Activated naive CD8-positive, alpha-beta T cell treated with anti-CD3 and anti-CD28 coated beads, Interleukin-2, amount 10 ng/mL, durations not matched to agents 7 days and 5 days (primary cell): ENCODE measurements at places on chromosomes 3 and 15.

- peak; percentile 18 for DNase-seq
These were observed 4.3 kb downstream of the ITIH1 start for GRCh38 chr3:52781741-52782140.

DNA sequence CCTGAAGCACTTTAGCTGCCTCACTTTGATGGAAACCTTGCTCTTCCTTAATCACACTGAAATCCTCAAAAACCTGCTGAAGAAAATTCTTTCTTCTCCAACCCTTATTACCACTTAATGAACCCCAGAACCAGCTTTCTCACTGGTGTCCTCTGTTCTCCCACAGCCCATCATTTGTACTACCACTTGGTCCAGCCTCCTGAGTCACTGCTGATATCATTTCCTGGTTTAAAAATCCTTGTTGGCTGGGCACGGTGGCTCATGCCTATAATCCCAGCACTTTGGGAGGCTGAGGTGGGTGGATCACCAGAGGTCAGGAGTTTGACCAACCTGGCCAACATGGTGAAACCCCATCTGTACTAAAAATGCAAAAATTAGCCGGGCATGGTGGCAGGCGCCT, 418.6 kb upstream of the KCNMB2 start:
- no peak for DNase-seq

DNA sequence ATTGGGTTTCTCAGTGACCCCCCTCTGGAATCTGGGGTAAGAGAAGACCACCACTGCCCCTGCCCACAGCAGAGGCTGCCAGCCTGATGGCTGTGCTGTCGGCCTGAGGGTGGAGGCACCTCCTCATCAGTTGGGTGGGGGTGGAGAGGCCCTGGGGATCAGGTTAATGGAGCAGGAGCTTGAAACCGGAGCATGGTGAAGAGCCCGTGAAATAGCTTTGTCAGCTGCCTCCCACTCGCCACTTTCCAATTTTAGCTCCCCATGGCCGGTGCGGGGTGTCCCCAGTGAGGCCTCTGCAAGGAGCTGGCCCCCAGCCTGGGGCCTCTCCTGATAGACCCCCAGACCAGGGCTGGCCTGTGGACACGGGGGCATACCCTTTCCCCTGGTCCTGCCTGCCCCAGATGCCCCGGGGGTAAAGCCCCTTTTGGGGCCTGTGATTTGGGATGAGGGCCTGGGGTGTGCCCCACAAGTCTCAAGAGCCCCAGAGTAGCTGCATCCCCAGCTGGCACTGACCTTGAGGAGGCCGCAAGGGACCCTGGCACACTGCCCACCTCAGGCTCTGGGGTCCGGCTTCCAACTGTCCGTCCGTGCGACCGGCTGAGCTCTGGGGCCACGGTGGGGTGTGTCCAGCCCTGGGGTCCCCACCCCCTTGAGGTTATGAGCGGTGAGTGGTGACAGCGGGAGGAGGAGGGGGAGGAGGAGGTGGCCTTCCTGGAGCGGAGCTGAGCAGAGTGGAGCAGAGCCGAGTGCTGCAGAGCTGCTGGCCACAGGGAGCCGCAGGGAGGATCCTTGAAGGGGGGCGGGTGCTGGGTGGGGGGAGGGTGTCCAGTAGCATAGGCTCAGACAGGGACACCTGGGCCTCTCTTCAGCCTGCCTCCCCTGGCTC, at the start of gene HHATL:
TSS of gene HHATL (minus strand) at position 733 of the 886 bp plus-strand sequence. CDS start 1,972 bp downstream, outside the sequence.
- DNase-seq: no peak

- DNase-seq: no peak
These were observed 88.3 kb downstream of the ARHGEF26 start for GRCh38 chr3:154209499-154209898.

GRCh38 chr3:187072511-187072910, 66.8 kb downstream of the RPL39L start:
- DNase-seq: no peak

DNA sequence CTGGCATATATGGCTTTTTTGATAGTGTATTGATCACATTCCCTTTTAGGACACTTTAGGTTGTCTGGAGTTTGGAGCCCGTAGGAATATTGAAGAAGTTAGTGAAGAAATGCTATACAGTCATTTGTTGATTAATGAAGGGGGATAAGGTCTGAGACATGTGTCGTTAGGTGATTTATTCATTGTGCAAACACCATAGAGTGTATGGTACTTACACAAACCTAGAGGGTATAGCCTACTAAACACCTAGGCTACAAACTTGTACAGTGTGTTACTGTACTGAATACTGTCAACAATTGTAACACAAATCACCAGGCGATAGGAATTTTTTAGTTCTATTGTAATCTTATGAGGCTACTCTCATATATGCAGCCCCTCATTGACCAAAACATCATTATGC, 3.3 kb downstream of the TPM1 start:
- DNase-seq: no peak

DNA sequence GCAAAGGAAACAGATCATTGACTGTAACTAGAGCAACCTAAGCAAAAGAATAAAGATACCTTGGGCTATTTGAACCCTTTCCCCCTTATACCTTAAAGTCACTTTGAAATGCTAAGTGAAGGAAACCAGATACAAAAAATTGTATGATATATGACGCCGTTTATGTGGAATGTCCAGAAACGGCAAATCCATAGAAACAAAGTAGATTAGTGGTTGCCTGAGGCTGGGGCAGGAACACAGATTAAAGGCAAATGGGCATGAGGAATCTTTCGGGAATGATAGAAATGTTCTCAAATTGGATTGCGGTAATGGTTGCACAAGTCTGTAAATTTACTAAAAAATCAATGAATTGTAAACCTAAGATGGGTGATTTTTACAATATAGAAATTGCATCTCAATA, 160.1 kb upstream of the CCDC54 start:
- no peak for DNase-seq

GRCh38 chr3:129398803-129399144, 29.7 kb downstream of the EFCAB12 start:
- DNase-seq: no peak

DNA sequence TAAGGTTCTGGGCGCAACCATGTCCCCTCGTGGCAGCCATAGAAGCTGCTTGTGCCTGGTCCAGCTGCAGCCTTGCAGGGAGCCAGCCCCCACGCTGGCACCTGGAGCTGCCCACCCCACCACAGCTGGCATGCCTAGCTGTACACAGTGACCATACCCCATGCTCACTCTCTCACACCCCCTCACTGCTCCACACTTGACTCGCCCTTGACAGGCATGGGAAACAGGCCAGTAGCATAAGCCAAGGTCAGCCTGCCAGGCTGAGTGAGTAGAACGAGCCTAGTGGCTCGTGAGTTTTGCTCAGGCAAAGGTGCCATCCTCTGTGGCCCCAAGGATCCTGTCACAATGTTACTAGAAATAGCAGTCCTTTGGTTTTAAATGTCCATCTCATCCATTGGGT, 52.7 kb upstream of the CADM2 start:
- DNase-seq: no peak

GRCh38 chr3:143277531-143277930, 158.0 kb downstream of the CHST2 start:
- DNase-seq: no peak

DNA sequence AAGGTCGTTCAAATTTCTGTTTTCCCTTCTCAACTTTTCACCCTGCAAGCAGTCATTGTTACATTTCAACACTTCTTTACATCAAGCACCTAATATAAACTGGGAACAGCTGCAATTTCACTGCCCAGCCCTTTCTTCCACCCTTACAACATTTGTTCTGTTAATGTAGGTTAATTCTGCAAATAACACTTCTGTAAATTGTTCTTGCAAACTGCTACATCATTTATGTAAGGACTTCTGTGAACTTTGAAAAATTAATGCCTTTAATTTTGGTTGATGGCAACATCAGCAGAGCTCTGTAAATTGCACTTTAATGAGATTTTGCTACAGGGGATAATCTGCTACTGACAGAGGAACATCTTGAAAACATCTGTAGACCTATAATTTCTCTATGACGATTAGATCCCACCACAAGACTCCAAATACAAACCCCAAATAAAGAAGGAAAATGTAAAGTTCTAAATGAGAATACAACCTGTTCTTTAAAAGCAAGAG, 93.5 kb downstream of the ZIC4 start:
- DNase-seq: no peak

- no peak for DNase-seq
These were observed 28.3 kb downstream of the MITF start for GRCh38 chr3:69767571-69767970.

GRCh38 chr15:28946803-28947202, 61.0 kb downstream of the APBA2 start:
- DNase-seq: no peak

DNA sequence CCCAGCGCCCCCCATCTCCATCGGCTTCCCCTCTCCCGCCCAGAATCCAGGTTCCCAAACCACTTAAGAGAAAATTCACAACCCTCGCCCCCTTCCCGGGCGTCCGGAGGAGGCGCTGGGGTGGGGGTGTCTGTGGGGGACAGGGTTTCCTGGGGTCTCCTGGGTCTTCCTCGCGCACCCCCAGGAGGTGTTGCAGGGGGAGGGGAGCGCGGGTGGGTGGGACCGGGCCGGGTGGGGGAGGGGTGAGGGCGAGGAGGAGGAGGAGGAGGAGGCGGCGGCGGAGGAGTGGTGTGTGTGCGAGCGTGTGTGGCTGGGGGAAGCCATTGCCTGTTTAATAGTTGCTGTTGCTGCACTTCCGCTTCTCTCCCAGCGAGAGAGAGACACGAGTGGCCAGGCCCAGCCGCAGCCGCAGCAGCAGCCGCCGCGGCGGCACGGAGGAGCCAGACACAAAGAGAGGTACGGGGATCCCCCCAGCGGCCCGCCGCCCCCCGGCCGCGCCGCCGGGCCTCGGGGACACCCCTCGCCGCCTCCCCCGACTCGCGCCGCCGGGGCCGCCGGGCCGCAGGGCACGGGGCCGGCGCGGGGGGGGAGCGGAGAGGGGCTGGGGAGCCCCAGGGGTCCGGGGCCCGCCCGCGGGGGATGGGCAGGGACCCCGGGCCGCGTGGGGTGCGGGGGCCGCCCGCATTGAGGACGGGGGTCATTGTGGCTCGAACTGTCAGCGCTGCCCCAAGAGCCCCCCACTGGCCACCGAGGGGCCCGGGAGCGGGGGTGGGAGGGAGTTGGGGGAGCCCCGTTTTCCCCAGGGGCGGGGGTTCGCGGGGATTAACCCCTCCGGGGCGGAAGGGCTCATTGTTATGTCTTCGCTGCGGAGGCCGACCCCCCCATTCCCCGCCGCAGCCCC, at the start of gene UBE2E1:
TSS of gene UBE2E1 (plus strand) at position 323 of the 901 bp plus-strand sequence. CDS start 1,315 bp downstream, outside the sequence.
- peak; percentile 78 for DNase-seq

- no peak for DNase-seq
These were observed 27.5 kb upstream of the MAPKBP1 start for GRCh38 chr15:41746802-41747201.

GRCh38 chr15:78000091-78000926, 77.2 kb downstream of the TBC1D2B start:
- peak; percentile 72 for DNase-seq

DNA sequence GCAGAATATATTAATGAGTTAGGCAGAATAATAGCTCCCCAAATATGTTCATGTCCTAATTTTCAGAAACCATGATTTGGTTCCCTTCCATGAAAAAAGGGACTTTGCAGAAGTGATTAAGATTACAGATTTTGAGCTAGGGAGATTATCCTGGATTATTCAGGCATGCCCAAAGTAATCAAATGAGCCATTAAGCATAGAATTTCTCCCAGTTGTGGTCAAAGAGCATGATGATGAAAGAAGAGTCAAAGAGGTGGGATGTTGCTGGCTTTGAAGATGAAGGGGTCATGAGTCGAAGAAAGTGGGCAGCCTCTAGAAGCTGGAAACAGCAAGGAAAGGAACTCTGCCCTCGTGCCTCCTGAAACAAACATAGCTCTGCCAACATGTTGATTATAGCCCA, 254.2 kb upstream of the CDIN1 start:
- DNase-seq: no peak

DNA sequence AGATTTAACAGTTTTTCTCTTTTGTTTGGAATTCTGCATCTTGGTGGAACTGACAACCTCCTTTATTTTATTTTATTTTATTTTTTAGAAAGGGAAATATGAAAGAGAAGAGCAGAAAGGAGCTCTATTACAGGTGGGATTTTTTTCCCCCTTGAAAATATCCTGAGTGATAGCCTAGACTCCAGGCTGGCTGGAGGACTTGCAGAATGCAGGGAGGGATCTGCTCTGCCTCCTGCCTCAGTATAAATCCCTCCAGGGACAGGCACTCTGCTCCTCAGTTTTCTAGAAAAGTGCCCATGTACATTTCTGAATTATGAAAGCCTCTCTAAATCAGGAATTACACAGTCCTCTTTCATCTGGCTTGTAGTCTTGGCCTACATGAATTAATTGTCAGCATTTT, 173.7 kb downstream of the TMEM108 start:
- no peak for DNase-seq

DNA sequence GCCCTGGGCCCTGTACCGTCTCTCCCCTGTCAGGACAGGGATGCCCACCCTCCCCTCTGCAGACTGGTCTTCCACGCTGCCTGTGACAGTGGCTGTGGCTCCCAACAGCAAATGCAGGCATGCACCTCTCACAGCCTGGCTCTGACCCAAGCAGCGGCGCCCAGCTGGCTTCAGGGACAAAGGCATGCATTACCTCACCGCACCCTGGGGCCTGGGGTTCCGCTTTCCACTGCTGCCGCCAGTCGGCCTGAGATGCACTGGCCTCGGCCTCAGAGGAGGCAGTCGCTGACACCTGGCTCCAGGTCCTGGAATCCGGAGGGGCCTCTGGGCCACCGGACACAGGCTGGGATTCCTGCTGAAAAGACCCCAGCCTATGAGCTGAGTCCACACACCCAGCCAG, 70.3 kb downstream of the SCN5A start:
- no peak for DNase-seq

GRCh38 chr3:197700095-197700494, 36.6 kb downstream of the RUBCN start:
- no peak for DNase-seq

DNA sequence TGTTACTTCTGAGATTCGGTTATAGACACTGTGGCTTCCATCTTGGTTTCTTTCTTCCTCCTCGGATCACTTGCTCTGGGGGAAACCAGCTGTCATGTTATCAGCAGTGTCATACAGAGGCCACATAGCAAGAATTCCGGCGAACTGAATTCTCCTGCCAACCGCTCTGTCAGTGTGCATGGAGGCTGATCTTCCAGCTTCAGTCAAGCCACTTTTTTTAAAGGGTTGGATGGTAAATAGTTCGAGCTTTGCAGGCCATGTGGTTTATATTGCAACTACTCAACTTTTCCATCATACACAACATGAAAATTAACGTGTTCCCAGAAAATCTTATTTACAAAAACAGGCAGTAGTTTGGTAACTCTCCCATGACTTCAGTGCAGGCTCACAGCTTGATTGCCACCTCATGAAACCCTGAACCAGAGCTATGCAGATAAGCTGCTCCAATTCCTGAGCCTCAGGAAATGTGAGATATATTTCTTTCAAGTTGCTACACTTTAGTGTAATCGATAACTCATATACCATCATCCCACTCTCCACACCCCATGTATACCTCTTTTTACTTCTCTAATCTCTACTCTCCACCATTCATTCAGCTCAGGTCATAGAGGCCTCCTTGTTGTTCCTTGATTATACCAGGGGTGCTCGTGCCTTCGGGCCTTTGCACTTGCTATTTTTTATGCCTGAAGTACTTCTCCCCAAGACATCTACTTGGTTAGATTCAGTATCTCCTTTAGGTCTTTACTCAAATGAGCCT, 7.2 kb downstream of the RPL22L1 start:
- no peak for DNase-seq
